Temporal lobe (tissue), 4 donors: ENCODE measurements at places on chromosomes 13 and 19. TPM values are rescaled to one million over a fixed set of nuclear protein-coding genes. Genes with fewer than 3 reads are reported as not detected.

Gene MTUS2
- total RNA-seq: 7.1 TPM

Gene TMEM190
- total RNA-seq: 0.49 TPM

Gene GET3
- 33.2 TPM for total RNA-seq

Gene TMEM150B
- not detected for total RNA-seq

Gene MAP1S
- 62.2 TPM for total RNA-seq

Gene LILRA1
- 0.25 TPM for total RNA-seq

Gene OVOL3
- not detected for total RNA-seq

Gene MAP4K1
- total RNA-seq: 0.49 TPM

Gene PEG3
- total RNA-seq: 38.1 TPM

Gene SOX21
- 3.9 TPM for total RNA-seq

Gene SOX1
- total RNA-seq: 13.0 TPM

Gene KLHL1
- total RNA-seq: 69.3 TPM

Gene USHBP1
- total RNA-seq: 0.74 TPM

Gene PRKCG
- 2.0 TPM for total RNA-seq

Gene FGF22
- total RNA-seq: 0.25 TPM

Gene TLE2
- total RNA-seq: 8.6 TPM

Gene IRS2
- total RNA-seq: 16.7 TPM

Gene MATK
- 16.0 TPM for total RNA-seq

Gene WDR62
- 0.98 TPM for total RNA-seq
